Hematopoietic multipotent progenitor cell treated with erythropoietin and hydrocortisone succinate and interleukin-3 and kit ligand, for 6 days (in vitro differentiated cells): ENCODE measurements at places on chromosomes 12 and 14.

DNA sequence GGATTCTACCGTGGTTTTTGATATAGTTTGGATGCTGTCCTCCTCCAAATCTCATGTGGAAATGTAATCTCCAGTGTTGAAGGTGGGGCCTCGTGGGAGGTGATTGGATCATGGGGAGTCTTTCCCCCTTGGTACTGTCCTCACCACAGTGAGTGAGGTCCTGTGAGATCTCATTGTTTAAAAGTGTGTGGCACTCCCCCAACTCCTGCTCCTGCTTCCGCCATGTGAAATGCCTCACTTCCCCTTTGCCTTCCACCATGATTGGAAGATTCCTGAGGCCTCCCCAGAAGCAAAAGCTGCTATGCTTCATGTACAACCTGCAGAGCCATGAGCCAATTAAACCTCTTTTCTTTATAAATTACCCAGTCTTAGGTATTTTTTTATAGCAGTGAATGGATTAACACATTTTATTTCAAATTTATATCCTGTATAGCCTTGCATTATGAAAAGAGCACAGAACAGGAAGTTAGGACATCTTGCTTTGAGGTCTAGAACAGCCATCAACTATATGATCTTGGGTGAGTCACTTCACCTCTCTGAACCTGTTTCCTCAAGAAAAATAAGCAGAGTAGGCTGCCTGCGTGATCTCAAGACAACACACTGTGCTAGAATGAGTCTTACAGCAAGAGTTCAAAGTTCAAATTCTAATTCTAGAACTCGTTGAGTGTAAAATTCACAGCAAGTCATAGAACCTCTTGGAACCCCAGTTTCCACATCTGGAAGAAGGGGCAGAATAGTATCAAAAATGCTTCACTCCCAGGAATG lies 160.9 kb upstream of the EEA1 start:
- DNase-seq = no peak

- no peak for DNase-seq
Observed at GRCh38 chr14:61362072-61362750, 40.8 kb downstream of the PRKCH start.

- no peak for DNase-seq
Observed at GRCh38 chr12:56633468-56634241, 3.5 kb upstream of the BAZ2A start.

DNA sequence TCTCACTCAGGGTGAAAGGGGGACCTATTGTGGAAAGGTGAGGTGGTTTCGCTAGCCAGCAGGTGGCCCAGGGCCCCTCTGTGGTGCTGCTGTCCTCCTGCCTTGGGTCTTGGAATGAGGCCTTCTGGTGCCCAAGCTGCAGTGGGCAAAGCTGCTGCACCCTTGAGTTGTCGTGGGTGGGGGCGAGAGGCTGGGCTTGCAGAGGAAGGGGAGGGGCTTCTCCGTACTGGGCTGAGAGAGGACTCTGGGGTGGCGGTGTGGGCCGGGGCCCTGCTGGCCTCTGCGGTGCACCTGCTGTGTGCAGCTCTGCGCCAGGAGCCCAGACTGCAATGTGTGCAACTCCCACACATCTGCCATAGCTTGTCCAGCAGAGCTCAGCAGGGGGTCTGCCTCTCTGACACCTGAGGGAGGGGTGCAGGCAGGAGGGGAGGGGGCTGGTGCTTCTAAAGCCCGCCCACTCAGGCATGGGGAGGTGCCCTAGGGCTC lies 145.8 kb downstream of the KIF26A start:
- DNase-seq = no peak

DNA sequence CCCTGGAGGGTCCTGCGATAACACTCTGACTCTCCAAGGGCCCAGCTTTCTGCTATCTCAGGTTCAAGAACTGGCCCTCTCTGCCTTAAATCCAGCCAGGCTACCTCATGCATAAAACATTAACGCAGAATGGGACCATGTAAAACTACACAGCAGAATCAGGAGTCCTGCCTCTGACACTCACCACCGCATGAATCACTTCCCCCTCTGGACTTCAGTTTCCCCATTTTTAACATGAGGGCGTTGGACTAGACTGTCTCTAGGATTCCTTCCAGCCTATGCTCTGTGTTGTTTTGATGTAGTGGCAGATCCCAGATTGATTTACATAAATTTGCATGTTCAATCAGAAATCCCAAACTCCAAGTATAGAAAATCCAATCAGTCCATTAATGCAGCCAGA lies 3.3 kb downstream of the NCKAP5L start:
- DNase-seq = peak; percentile 44

- DNase-seq = peak; percentile 61
Observed at GRCh38 chr12:4353785-4354208, 25.7 kb downstream of the FGF23 start.

GRCh38 chr12:80936642-80937390 lies 918 bp downstream of the LIN7A start:
- peak; percentile 15 for DNase-seq

DNA sequence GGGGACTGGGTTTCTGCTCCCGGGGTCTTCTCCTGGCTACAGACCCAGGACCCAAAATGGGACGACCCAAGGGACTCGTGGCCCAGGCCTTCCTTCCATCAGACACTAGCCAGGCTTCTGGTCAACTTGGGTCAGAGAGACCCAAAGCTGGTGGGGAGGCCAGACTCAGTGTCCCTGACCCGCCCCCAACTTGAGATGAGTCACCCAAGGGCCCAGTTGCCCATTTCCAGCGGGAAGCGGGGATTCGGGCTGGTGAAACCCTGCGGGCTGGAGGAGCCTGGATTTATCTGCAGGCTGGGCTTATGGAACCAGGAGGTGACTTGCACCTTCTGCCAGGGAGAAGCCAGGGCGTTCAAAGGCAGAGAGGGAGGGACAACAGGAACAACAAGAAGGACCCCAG lies 81.5 kb downstream of the RFLNA start:
- no peak for DNase-seq

GRCh38 chr14:68853749-68854148 lies 60.9 kb upstream of the ZFP36L1 start:
- no peak for DNase-seq

DNA sequence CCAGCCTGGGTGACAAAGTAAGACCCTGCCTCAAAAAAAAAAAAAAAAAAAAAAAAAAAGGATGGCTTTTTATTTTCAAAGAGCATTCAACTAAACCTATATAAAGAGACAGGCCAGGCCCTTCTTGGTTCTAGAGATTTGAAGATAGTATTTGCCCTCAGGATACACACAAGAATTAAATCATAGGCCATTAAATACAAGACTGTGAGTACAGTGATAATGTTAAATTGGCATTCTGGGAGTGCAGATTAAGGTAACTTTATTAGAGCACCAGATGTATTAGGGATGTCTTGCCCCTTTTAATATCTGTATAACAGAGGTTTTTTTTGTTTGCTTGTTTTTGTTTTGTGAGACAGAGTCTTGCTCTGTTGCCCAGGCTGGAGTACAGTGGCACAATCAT lies 61.3 kb downstream of the ATF7IP start:
- DNase-seq = no peak

- DNase-seq = no peak
Observed at GRCh38 chr12:52774629-52775250, 2.4 kb downstream of the KRT76 start.

- DNase-seq = no peak
Observed at GRCh38 chr12:59093073-59093772, 172.9 kb upstream of the LRIG3 start.

DNA sequence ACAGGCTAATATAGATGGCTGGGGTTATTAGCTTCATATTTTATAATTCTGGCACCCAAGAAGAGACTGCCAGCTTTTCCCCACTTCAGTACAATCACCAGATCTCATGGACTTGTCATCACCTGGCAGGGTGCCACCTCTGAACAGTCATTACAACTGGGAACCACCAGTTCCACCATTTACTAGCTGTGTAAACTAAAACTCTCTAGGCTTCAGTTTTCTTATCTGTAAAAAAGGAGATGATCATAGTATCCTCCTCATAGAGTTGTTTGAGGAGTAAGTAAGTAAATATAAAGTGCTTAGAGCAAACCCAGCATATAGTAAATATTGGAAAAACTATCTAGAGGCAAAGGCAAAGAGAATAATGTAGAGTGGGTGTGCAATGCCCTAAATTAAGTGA lies 19.3 kb downstream of the CPNE8 start:
- DNase-seq = peak; percentile 61

- DNase-seq = peak; percentile 58
Observed at GRCh38 chr12:20798554-20798953, 12.0 kb upstream of the SLCO1B3 start.

DNA sequence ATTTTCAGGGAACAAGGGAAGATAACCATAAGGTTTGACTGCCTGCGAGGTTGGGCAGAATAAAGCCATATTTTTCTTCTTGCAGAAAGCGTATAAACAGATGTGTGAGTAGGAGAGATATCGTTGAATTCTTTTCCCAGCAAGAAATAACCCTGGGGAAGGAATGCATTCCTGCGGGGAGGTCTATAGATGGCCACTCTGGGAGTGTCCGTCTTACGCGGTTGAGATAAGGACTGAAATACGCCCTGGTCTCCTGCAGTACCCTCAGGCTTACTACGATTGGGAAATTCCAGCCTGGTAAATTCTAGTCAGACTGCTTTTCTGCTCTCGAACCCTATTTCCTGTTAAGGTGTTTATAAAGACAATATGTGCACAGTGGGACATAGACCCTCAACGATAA lies 225.0 kb downstream of the LRIG3 start:
- DNase-seq = no peak

DNA sequence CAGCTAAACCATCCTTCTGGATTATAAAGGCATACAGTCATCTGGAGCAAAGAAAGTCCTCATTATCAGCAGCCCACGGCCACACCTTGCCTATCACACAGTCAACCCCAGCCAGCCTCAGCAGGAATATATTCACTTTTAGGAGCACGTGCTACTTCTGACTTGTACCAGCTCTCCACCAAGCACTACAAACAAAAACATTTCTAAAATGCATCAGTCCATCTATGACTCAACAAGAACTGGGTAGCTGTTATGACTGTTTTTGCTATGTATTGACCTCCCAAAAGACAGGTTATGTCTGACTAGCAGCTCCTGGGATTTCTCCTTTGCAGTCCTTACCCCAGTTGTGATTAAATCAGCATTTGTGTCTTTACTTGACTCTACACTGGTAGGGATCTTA lies 31.2 kb downstream of the NUAK1 start:
- DNase-seq = no peak

GRCh38 chr12:74449872-74450271 lies 87.8 kb upstream of the ATXN7L3B start:
- DNase-seq = no peak

- DNase-seq = no peak
Observed at GRCh38 chr14:42299692-42300091, 693.0 kb downstream of the LRFN5 start.

GRCh38 chr14:58200480-58200841 lies 512 bp downstream of the ACTR10 start:
- no peak for DNase-seq

DNA sequence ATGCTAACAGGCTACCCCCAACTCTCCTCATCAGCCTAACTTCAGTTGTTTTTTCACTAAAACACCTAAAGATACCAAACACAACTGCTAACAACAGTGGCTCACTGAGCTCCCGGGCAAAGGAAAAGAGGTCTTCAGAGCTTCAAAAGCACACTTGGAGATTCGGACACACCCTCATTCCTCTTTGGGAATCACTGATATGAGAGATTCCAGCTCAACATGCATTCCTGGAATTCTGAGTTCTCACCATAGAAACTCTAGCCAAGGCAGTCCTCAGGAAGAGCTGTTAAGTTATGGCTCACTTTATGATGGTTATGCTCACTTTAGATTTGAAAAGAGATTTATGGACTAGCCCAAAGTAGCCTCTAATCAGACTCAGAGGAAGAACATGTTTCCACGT lies 40.1 kb downstream of the STXBP6 start:
- no peak for DNase-seq

DNA sequence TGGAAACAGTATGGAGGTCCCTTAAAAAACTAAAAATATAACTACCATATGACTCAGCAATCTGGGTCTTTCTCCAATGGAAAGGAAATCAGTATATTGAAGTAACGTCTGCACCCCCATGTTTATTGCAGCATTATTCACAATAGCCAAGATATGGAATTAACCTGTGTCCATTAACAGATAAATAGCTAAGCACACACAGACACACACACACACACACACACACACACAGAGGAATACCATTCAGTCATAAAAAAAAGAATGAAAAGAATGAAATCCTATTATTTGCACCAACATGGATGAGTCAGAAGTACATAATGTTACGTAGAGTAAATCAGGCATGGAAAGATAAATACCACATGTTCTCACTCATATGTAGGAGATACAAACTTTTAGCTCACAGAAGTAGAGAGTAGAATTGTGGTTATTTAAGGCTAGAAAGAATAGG lies 4.7 kb downstream of the KLRK1 start:
- no peak for DNase-seq
